ENCODE measurements at places on chromosomes 11 and 22.

DNA sequence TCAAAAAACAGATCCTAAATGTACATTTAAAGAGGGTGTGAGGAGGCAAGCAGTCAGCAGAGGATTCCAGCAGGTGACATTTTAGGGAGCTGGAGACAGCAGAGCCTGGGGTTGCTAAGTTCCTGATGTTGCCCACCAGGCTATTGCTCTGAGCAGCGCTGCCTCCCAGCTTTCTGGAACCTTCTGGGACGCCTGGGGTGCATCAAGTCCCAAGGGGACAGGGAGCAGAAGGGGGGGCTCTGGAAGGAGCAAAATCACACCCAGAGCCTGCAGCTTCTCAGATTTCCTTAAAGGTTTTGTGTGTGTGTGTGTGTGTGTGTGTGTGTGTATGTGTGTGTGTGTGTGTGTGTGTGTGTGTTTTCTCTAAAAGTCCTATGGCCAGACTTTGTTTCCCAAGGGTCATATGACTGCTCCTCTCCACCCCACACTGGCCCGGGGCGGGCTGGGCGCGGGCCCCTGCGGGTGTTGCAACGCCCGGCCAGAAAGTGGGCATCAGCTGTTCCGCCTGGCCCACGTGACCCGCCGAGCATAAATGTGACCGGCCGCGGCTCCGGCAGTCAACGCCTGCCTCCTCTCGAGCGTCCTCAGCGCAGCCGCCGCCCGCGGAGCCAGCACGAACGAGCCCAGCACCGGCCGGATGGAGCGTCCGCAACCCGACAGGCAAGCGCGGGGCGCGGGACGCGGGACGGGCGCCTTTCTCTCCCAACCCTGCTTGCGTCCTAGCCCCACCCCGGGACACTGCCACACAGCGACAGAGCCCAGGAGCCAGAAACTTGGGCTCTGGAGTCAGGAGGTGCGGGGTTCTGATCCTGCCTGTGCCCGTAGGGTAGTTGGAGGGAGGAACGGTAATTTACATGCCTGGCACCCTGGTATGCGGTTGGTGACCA, at the start of gene HMOX1:
TSS of gene HMOX1 (plus strand) at position 560 of the 887 bp plus-strand sequence. CDS start at position 638, 78 bp downstream.
- peak; percentile 17 for DNase-seq

DNA sequence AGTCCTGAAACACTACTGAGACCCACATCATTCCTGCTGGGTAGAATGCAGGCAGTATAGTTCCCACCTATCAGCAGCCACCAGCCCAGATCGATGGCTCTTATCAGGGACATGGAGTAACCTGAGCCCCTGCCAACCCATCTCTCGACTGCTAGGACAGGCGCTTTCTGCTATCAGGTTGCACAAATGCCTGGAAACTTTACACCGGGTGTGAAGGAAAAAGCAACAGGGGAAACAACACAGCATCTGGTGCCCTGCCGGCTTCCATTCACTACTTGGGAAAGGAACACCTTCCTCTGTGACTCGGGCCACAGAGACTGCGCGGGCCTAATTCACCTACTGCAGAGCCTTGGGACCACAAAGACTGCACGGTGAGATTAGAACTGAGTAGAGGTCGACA, 18.5 kb downstream of the RBFOX2 start:
- DNase-seq, result no peak

DNA sequence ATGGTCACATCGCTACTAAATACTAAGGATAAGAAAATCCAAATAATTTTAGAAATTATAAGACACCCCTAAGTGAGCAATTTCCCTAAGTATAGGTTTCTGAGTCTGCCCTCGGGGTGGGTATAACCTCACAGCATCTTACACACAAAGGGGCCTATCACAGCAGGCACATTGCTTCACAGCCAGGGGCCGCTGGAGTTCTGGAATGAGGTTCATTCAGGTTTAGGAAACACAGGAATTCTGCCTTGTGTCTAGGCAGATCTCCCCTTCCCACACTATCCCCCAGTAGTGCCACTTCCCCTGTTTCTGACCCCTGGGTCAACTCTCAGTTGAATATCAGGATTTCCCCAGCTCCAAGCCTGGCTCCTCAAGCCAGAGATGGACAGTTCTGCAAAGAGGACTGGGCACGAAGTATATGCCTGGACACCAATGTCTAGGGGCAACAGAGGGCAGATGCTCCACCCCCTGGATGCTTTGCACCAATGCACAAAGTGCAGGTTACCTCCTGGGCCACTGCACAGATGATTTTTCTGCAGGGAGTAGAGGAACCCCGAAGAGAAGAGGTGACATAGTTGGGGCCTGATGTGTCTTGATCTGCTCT, 11.4 kb downstream of the TUBA8 start:
- DNase-seq, result no peak

DNA sequence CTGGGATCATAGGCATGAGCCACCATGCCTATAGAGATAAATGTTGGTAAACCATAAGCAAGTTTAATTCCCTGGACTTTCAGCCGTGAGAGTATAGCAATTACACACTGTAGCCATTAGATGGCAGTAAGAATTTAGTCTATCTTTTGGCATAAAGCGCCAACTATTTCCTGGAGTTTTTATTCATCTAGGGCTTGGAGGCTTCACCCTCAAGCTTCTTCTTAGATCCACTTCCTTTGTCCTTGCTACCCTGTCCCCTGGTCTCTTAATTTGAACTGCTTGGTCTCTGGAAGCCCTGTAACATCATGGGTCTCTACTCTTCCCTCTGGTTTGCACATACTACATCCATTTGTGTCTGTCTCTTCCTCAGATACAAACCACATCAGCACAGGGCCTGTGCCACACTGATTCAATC, 38.2 kb downstream of the OR10A6 start:
- no peak for DNase-seq

DNA sequence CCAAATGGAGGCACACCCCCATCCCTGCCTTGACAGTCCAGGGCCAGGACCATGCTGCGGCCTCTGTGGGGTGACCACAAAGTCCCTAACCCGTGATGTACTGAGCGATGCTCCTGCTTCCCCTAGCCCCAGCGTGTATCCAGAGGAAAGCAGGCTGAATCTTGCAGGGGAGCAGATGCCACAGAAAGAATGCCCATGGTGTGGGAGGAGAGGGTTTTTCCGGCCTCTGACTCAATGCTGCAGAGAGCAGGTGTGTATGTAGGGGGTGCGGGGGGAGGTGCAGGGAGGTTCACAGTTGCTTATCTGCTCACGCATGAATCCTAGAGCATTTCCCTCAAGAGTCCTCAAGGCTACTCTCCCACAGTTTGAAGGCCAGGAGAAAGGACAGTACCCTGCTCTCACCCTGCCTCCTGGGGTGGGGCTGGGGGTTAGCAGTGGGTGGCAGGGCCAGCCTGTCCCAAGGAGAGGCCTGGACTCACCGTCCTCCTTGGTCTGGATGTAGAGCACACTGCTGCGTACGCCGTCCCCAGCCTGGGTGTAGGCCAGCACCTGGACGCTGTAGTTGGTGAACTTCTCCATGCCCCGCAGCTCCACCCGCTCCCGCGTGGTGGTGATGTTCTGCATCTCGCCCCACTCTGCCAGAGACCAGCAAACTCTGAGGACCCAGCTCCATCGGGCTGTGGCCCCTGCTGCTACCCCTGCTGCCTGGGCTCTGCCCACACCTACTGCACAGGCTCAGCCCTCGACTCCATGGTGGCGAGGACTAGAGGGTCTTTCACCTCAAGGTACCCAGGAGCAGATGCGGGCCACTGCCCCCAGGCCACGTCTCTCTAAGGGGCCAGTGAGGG, 130.8 kb downstream of the CEP164 start:
- DNase-seq, result no peak

GRCh38 chr22:20406686-20407408, 12.9 kb downstream of the ZNF74 start:
- no peak for DNase-seq

GRCh38 chr22:26174280-26174679, 5.0 kb downstream of the SEZ6L start:
- DNase-seq, result no peak

DNA sequence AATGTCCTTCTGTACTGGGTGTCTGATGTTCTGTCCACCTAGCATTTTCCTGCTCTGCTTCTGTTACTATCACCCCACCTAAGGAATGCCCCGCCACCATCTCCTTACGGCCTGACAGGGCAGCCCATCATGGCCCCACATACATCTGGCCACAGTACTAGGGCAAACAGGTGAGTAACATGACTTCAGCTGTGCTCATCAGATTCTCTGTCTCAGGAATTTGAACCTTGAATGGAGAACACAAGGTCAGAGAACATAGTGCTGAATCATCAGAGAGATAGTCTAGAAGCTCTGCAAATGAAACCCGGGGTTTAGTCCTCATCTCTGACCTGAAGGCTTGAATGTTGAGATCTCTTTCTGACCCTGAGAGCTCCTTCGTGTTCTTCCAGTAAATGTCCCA, 32.4 kb downstream of the ZC3H12C start:
- DNase-seq, result no peak

- no peak for DNase-seq
Measured at GRCh38 chr11:17734986-17735817, 621 bp downstream of the KCNC1 start.

GRCh38 chr11:125365196-125365931, 130.7 kb downstream of the FEZ1 start:
- no peak for DNase-seq

DNA sequence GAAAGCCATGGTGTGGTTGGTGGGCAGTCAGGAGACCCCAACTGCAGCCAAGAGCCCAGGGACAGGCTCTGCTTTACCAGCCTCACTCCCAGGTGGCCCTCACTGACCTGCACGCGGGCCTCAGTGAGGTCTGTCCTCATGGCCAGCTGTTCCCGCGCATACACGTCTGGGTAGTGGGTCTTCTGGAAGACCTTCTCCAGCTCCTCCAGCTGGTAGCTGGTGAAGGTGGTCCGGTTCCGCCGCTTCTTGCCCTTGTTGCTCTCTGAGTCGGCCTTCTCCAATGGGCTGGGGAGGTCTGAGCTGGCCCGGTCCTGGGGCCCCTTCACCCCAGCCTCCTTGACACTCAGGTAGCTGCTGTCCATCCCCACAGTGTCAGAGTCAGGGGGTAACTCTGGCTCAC, 34.7 kb downstream of the ALX4 start:
- DNase-seq, result no peak

DNA sequence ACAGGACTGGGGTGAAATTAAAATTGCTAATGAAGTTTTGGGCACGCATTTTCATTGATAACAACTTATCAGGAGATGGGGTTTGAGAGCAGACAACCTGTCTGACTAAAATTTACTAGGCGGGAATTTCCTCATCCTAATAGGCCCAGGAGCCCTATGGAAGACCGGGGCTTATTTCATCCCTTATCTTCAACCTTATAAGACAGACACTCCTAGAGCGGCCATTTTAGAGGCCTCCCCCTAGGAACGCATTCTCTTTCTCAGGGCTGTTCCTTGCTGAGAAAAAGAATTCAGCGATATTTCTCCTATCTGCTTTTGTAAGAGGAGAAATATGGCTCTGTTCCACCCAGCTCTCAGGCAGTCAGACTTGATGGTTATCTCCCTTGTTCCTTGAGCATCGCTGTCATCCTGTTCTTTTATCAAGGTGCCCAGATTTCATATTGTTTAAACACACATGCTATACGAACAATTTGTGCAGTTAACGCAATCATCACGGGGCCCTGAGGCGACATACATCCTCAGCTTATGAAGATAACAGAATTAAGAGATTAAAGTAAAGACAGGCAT, 39.3 kb upstream of the ZC3H12C start:
- no peak for DNase-seq

DNA sequence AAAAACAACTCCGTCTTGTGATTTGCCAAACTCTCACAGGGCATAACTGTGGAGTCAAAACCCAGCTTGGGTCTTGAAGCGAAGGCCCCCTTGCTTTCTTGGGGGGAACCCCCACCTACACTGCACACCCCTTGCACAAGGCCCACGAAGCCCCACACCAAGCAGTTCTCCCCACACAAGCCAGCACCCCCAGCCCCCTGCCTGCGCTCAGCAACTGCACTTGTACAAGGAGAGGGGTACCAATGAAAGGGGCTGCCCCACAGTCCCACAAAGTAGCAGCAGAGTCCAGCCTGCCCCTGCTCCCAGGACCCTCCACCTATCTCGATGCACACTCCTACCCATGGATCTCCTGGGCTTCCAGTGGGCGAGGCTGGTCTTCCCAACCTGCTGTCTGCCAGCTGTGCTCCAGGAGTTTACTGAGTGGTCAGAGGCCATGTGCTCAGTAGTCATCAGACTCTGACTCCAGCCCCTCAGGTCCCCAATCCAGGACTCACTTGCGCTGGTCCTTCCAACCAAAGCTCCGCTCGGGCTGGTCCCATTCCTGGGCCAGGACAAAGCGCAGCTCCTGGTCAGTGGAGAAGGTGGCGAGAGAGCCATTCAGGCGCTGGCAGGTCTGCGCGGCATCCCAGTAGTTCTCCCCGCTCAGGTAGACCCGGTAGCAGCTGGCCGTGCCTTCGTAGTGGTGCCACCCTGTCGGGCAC, 57.7 kb downstream of the DGCR2 start:
- DNase-seq, result no peak

GRCh38 chr11:2443881-2444820, at the start of gene TRPM5:
TRPM5 (minus strand) TSS chr11:2444514; CDS start chr11:2423036, 21,478 bp downstream.
- peak; percentile 82 for DNase-seq

DNA sequence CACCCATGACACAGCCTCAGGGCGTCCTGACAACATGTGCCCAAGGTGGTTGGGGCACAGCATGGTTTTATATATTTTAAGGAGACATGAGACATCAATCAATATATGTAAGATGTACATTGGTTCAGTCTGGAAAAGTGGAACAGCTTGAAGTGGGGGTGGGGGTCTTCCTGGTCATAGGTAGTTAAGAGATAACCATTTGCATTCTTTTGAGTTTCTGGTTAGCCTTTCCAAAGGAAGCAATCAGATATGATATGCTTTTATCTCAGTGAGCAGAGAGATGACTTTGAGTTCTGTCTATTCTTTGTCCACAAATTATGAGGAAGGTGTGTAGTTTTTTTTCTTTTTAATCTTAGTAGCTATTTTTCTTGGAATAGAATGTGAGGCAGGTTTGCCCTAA, 10.1 kb upstream of the ANAPC15 start:
- DNase-seq, result no peak

DNA sequence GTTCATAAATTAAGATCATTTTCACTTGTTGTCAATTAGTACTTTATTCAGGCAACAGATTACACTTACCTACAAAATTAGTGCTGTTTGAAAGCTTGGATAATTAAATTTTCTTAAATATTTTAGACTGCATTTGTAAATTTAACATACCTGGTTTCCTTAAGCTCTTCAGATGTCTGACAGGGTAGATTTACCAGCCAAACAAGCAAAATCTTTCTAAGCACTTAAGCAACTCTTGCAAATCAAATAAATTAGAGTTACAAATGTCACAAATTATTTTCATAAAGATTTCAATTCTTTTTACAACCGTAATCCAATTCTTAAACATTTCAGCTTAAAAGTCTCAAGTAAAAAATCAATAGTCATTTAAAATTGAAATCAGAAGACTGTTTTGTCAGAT, 129.8 kb downstream of the DBX1 start:
- DNase-seq, result no peak

DNA sequence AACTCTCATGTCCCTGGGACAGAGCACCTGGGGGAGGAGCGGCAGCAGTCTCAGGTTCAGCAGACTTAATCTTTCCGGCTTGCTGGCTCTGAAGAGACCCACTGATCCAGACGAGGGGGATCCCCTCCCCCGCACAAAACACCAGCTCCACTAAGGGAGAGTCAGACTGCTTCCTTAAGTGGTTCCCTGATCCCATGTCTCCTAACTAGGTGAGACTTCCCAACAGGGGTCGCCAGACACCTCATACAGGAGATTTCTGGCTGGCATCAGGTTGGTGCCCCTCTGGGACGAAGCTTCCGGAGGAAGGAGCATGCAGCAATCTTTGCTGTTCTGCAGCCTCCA, 157.2 kb upstream of the TMEM45B start:
- no peak for DNase-seq

- DNase-seq, result no peak
Measured at GRCh38 chr22:37552524-37553163, 7.6 kb upstream of the CDC42EP1 start.

- DNase-seq, result no peak
Measured at GRCh38 chr11:1845561-1846452, 7.0 kb downstream of the TNNI2 start.

- no peak for DNase-seq
Measured at GRCh38 chr11:103903621-103904323, 132.7 kb upstream of the DDI1 start.
